ENCODE measurements at places on chromosomes 6 and 20.

DNA sequence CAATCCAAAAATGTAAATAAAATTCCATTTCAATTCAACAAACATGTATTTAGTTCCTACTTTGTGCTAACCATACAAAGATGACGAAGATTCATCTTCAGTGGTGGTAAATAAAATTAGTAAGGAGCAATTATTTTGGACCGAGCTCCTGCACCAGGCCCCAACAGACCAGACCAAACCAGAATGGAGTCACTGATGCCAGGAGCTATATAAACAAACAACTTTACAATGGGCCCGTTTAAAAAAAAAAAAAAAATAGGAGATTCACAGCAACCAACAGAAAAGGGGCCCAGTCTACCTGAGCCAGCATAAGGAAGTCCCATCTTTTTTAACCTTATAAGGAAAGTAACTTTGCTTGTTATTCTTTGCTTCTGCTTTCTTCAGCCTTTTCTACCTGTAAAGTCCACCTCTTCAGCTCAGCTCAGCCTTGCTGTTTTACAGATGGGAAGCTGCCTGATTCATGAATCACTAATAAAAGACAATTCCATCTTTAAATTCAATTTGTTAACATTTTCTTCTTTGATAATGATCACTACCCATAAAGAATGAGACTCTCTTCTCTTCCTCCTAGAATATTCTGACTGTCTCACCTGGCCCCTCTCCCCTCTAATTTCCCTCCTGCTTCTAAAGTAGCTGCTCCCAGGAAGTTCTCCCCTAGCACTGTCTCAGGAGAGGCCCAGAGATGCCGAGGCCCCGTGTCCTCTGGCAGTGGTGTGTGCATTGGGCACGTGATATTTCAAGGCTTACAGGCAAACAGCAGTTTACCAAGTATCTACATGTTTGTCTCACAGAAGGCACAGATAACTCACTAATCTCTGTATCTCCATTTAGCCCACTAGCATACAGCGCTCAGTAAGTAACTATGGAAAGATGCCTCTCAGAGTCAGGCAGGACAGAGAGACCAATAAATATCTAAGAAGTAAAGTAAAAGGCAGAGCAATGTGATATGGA lies 8.4 kb downstream of the MBOAT1 start:
- DNase-seq, result no peak

GRCh38 chr6:4412077-4412476 lies 276.7 kb upstream of the ECI2 start:
- DNase-seq, result no peak

GRCh38 chr6:81753711-81754577 lies 1.5 kb upstream of the TENT5A start:
- peak; percentile 76 for DNase-seq

DNA sequence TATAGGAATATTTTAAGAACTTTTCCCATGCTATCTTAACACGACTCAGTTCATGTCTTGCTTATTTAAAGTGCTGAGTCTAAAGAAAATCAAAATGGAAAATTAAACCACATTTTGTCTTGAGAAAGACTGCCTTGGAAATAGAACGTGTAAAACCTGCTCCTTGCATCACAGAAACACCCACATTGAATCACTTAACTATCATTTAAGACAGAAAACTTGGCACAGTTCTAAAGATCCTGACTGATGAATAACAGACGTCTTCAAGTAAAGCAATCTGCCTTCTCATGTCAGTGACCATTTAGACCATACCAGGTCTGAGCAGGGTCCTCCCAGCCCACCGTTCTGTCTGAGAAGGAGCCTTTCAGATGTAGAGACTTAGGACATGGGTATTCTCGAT lies 7.4 kb downstream of the PERP start:
- no peak for DNase-seq

DNA sequence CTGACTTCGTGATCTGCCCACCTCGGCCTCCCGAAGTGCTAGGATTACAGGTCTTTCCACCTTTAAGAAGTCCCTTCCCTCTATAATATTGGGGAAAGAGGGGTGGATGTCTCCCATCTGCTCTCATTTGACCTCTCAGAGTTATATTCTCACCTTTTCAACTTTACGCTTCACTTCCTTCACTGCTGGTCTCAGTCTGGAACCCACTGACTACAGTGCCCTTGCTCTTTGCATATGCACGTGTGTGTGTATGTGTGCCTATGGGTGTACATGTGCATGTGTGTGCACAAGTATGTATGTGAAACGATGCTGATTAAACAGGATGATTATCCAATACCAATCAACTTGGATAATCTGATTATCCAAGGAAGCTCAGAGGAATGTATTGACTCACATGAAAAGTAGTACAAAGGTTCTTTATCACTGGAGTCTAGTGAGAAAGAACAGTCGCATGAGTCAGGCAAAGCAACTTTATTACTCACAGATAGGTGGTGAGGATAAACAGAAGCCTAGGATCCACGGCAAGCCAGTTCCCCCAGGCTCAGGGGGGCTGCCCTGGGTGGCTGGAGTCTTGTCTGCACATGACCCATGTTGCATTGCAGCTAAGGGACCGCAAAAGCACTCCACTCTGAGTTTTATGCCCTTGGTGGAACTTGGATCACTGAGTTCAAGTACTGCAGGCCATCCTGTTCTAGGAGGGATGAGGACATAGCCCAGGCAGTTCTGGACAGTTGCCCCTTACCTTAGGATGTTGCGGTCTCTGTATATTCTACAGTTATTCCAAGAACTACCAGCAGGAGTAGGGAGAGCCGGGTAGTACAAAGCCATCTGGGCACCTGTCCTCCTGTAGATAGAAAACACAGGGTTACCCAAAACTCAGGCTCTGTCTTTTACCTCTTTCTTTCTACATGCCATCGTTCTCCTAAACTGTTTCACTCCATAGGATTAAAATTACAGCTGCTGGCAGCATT lies 50.9 kb downstream of the SNRNP48 start:
- DNase-seq, result no peak

- DNase-seq, result no peak
Observed at GRCh38 chr20:31485450-31486339, 10.6 kb downstream of the REM1 start.

DNA sequence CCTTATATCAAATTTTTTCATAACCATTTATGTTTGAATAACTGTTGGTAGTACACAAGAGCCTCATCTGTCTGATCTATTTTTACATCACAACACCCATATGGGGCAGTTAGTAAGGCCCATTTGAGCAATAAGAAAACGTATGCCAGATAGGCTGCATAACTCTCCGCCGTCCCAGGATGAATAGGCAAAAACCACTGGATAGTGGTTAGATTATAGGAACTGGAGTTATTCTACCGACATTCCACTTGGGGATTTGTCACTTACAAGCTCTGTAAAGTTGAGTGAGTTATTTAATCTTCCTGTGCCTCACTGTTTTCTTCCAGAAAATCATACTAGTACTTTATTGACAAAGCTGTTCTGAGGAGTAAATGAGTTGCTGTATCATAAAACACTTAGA lies 881.9 kb downstream of the QKI start:
- DNase-seq, result no peak

- no peak for DNase-seq
Observed at GRCh38 chr6:110430236-110430635, 14.9 kb upstream of the DDO start.

DNA sequence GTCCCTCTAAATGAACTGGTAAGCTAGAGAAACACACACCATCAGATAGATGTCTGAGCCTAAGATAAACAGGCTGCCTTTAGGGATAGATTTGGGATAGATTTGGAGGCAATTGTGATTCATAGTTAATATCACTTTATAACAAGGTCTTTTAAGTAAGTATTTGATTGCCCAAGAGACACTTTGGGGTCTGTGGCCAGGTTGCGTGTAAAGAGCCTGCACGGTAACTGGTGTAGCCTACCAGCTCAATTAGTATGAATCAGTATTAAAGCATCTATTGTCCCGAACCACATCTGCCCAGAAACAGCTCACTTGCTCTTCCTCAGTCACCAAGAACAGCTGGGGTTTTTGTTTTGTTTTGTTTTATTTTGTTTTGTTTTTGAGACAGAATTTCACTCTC lies 193.3 kb downstream of the SASH1 start:
- no peak for DNase-seq

GRCh38 chr6:157558487-157559200 lies 177.7 kb downstream of the ZDHHC14 start:
- DNase-seq, result no peak

- no peak for DNase-seq
Observed at GRCh38 chr6:39684790-39685488, 40.3 kb downstream of the KIF6 start.

GRCh38 chr6:15822835-15823234 lies 160.0 kb upstream of the DTNBP1 start:
- no peak for DNase-seq

GRCh38 chr20:58874469-58874868 lies 22.0 kb downstream of the GNAS start:
- no peak for DNase-seq

DNA sequence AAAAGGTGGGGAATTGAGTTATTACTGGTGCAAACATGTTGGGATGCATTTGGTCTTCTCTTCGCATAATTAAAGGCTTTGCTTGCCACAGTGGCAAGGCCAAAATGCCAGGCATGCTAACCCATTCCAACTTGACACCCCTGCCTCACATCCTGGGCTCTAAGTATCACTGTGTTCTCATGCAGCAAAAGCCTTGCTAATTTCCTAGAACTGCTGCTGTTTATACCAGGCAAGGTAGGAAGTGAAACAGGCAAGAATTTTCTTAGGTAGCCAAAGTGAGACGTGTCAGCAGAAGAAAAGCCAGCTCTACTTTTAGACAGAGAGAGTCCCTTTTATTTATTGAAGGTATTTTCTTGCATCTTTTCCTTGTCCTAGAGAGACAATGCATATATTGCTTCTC lies 41.2 kb downstream of the LYRM2 start:
- DNase-seq, result no peak

- DNase-seq, result peak; percentile 26
Observed at GRCh38 chr20:4883546-4883945, 117.8 kb downstream of the SLC23A2 start.

DNA sequence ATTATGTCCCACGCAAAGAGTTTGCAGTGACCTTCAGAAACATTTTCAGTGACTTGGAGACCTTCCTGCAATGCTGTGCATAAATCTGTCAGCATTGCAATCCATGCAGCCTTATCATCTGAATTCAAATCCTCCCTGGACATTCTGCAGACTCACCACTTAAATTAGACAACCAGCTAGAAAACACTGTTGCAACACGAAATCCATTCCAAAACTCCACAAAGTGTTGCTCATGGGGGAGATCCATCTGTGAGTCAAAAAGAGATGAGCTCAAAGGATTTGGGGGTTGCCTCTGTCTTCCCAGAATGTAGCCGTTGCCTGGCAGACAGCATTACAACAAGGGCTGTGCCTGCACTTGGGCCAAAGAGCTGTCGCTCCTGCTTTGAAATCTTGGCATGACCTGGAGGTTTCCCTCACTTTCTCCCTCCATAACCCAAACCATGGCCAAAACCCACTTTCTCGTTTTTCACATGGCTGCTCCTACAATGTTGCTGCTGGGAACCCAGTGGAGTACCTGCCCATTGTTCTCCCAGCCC lies 163.5 kb upstream of the CDYL start:
- no peak for DNase-seq

DNA sequence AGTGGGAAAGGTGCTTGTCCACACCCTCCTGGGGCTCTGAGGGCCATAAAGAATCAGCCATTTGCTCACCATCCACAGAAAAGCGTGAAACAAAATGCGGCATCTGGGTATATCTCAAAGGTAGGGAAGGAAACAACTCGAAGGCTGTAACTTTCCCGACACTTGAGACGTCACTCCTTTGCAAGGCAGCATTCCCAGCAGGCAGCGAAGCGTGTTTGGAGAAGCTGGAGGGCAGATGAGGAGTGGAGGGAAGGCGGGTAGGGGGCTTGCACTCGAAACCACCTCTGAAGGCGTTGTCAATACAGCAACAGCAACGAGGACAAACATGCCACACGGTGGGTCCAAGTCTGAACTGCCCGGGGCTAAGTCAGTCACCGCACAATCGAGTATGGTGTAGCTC lies 98.4 kb downstream of the FOXC1 start:
- no peak for DNase-seq

DNA sequence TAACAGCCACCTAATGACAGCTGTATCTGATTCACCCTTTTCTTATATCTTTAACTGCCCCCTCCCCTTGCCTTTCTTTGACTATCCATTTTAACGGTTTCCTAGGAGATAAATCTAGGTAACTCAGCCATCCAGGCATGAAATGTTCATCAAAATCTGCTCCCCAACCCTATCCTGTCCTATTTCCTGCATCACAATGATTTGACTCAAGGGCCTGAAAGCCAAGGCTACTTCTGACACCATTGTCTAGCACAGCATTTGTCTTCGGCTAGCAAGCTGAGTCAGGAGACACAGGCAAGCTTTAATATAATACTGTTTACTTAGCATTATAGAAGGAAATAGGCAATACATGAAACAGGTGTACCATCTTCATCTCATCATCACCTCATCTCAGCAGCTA lies 31.6 kb upstream of the MANEA start:
- no peak for DNase-seq

DNA sequence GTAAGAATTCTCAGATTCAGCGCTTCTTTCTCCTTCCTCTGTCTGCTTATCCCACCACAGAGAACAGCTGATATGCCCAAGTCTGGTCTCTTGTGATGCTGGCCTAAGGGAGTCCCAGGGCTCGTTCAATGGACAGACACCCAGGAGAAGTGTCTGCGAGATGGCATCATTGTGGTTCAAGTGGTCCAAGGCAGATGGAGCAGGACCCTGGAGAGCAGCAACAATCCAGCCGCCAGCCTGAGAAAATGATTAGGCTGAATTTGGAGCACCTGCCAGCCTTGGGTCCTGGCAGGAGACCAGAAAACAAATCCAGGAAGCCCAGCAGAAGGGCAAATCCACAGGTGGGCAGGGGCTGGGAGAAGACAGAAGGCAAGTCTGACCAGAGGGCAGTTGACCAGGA lies 145.8 kb downstream of the PTPRT start:
- no peak for DNase-seq

DNA sequence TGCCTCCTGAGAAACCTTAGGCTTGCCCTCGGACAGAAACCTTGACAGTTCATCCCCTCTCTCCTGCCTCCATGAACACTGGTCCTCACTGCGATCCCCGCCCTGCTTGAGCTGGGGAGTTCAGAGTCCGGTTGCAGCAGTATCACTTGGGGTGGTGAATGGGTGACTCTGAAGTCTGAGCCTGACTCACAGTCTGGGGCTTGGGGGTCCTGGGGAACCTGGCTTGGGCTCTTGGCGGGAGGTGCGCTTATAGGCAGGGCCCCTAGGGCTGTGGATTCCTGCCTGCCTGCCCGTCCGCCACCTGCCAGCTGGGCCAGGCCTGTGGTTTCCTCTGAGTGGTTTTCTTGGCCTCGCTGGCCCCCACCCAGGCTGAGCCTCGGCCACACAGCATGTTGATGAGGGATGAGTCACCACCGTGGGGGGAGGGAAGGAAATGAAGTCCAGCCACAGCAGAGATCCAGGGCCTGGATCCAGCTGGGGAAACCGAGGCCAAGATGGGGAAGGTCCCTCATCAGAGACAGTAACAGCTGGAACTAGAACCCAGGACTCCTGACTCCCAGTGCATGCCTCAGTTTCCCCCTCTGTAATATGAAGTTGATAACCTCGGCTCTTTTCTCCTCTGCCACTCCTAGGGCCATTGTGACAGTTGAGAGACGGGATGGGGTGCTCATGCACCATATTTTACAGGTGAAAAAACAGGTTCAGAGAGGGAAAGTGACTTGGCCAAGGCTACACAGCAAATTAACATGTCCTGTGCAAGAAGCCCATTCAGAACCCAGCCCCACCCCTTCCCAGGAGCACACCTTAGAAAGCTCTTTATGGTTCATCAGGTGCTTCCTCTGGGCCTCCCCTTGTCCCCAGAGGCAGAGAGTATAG lies 9.2 kb downstream of the FOXS1 start:
- DNase-seq, result peak; percentile 79
